Pons (tissue), 1 donor: ENCODE measurements at places on chromosomes 2 and 18.
A peak's percentile ranks its signal among the peaks of the same experiment; 100 is the strongest.

GRCh38 chr2:198059800-198060199 lies 255.4 kb downstream of the PLCL1 start:
- no peak for DNase-seq

DNA sequence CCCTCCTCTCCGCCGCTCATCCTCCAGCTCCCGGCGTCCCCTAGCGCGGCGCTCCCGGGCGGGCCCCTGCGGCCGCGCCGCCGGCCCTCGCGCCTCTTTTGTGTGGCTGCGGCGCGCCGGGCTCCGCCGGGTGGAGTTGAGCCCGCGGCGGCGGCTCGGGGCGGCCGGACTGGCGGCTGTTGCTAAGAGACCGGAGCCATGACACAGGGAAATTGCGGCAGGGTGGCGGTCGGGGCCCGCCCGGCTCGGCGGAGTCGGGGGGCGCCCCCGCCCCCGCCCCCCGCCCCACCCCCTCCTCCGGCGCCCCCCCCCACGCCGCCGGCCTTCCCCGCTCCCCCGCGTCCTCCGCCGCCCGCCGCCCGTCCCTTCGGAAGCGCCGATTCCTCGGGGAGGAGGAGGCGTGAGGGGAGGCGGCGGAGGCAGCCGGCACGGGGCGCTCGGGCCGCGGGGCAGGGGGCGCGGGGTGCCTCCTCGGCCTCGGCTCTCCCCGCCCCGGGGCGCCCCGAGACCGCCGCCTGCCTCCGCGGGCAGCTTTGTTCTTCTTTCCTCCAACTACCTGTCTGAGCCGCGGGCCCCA lies at the start of gene TMEM200C:
Gene TMEM200C (minus strand): TSS at position 224 of the 577 bp plus-strand sequence. CDS start 3,459 bp downstream, outside the sequence.
- DNase-seq: no peak

GRCh38 chr2:99936065-99936464 lies 206.3 kb downstream of the AFF3 start:
- no peak for DNase-seq

DNA sequence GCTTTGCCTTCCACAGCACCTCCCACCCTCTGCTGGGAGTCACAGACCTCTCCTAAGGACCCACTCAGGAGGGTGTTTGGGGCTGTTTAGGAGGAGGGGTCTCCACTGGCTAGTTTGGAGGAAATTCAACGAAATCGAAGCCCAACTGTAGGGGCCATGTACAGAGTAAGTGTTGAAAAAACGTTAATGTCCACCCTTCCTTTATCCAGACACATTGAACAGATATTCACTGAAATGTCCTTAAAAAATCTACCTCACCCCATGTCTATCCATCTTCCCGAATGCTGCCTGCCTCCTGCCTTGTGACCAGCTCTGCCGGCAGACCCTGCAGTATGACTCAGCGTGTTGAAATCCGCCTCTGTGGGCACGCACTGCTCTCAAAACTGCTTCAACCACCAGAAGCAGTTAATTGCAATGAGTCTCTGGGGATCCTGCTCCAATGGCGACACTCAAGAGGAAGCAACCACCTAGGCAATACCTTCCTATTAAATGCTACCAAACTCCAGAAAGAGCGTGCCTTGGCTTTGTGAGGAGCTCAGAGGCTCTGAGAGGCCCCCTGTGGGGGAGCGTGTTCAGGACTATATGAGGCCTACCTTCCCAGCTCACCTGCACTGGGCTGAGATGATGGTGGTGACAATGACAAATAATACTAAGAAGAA lies 61.4 kb upstream of the RTN4 start:
- DNase-seq: peak; percentile 87

DNA sequence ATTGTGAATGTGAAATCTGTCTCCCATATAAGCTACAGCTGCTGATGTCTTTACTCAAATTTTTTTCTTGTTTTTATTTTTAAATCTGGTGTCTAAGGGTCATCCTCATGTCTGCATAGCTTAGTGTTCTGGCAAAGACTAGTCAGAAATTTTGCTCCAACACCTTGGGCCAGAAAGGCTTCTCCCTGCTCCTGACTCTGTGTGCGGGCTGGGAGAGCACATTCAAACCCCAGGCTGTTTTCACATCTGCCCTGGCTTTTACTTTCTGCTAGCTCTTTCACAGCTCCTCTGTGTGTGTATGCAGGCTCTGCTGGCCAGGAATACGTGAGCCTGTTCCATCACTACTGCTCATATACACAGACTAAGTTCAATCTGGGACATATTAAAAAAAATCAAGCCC lies 102.9 kb upstream of the RIOK3 start:
- DNase-seq: no peak

- no peak for DNase-seq
These were observed 153.5 kb downstream of the MYCN start for GRCh38 chr2:16093639-16094529.

DNA sequence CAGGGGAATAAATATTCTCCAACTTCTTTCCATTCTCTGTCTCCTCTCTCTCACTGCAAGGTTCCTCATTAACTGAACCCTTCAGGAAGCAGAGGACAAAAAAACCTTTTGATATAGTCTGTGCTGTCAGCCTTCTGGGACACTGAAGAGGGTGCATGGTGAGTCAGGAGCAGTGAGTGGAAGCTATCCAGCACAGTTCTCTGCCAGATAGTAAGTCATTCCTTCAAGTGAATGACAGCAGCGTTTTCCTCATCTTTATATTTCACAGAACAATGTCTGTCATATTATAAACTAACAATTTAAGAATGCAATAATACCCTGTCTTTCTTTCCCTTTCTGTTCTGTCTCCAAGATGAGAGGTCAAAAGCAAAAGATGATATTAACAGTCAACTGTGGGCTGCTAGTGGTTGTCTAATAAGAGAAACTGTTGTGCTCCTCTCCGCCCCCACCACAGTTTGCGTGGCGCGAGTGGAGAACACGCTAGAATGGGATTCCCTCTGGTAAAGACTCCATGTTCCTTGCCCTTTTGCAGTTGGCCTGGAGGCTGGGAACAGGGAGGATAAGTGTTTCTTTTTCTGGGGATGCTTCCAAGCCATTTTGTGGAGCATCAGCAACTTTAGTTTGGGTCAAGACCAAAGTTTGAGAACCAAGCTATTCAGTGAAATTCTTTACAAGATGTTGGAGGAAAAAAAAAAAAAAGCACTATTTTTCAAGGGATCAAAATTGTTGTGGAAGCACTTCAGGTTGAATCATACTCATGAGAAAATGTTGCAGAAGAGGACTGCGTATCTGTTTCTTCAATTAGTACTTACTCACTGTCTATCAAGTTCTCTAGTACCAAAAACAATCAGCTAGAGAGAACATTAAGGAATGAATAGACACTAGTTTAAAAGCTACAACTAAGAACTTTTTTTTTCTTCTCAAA lies 430.2 kb downstream of the SETBP1 start:
- DNase-seq: no peak

- no peak for DNase-seq
These were observed 170.5 kb upstream of the SLC39A10 start for GRCh38 chr2:195486520-195486919.

DNA sequence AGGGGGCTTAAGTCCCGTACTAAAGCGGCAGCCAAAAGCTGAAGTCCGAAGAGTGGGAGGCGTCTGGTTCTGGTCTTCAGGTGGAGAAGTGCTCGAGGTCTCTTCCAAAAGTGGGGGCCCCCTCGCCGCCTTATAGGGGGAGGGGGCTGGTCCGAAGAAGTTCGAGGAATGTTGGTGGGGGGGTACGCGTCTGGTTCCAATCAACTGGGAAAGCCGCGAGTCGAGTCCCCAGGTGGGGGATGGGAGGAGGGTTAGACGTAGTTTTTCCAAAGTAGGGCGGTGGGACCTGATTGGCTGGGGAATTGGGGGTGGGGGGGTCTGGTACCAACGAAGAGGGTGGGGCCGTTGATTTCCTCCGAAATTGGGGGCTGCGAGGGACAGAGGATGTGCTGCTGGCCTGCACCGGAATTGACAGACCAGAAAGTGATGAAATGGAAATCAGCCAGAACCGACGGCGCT lies 594 bp downstream of the ITM2C start:
- no peak for DNase-seq

GRCh38 chr18:78679031-78679430 lies 300.6 kb upstream of the SALL3 start:
- no peak for DNase-seq

GRCh38 chr2:30417253-30417652 lies 29.8 kb upstream of the LCLAT1 start:
- peak; percentile 39 for DNase-seq

DNA sequence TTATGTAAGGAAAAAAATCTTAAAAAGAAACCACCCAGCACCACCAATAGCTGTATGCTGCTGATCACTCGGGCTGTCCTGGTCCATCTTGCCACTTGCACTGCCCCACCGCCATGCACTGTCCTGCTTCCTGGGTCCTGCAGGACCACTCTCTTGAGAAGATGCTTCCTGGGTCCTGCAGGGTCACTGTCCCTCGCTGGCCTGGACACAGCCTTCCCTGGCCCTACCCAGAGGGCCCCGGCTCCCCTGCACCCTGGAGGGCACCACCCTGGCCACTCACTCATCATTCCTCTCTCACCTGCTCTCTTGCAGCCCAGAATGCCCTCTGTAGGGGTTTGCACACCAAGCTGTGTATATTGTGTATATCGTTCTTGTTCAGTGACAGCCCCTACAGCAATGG lies 2.4 kb upstream of the OTOS start:
- no peak for DNase-seq

- DNase-seq: no peak
These were observed 167.3 kb upstream of the HS6ST1 start for GRCh38 chr2:128485761-128486639.

DNA sequence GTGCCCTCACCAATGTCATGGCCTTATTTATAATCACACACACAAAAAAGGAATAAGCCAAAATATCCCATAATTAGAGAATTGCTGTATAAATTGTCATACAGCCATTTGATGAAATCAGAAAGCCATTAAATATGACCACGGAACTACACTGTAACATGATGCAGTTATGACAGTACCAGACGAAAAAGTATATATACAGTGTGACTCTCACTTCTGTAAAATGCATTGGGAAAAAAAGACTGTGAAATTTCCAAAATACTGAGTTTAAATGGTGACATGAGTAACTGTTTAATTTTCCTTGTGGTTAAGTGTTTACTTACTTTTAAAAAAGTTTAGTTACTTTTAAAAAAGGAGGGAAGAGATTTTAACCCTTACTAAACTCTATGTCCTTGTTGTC lies 25.4 kb downstream of the UXS1 start:
- DNase-seq: no peak

GRCh38 chr2:120261387-120262006 lies 8.8 kb downstream of the RALB start:
- no peak for DNase-seq
